ENCODE measurements at places on chromosomes 7 and 10. TPM values are rescaled to one million over a fixed set of nuclear protein-coding genes. Genes with fewer than 3 reads are reported as not detected.

Gene GIMAP5
- 18.8 TPM for total RNA-seq

Gene SFXN3
- total RNA-seq = 113 TPM

Gene CALHM3
- total RNA-seq = not detected

GRCh38 chr10:65968871-65969270 is 957.0 kb upstream of the LRRTM3 start:
- no peak overlapping the region for H3K4me3 ChIP-seq
- no peak overlapping the region for H3K27ac ChIP-seq
- no peaks in the 10 kb centered on the region for H3K36me3 ChIP-seq
- no peaks in the 10 kb centered on the region for H3K4me1 ChIP-seq
- H3K27me3 ChIP-seq = no peaks in the 10 kb centered on the region

DNA sequence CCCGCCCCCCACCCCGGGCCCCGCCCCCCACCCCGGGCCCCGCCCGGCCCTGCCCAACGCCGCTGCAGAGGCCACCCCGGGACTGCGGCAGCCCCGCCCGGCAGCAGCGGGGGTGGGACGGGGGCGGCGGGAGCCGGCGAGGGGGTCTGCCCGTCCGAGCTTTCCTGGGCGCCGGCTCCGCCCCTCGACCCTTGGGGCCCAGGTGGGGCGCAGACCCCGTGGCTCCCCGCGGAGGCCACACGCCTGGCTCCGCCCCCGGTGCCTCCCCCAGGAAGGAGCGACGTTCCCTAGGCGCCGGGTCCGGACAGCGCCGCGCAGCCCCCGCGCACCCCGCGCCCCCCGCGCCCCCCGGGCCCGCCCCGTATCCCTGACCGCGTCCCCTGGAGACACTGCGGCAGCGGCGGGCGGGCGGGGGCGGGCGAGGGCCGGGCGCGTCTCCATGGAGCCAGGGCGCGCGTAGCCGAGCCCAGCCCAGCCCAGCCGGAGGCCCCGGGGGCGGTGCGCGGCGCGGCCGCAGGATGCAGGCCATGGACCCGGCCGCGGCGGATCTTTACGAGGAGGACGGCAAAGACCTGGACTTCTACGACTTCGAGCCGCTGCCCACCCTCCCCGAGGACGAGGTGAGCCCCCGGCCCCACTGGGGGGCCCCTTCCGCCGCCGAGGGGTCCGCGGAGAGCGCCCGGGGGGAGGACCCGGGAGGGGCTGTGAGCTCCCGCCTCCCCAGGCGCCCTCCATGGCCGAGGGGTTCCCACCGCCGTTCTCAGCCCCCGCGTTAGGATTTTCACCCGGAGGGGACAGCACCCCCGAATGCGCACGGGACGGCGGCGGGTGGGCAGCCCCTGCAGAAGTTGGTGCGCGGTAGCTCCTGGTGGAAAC is at the start of gene KNDC1:
Gene KNDC1, plus strand, starts transcription at position 270 of the 876 bp plus-strand sequence. Its CDS starts 249 bp downstream, at position 519.
- H3K4me1 ChIP-seq = no peaks in the 10 kb centered on the region
- no peaks in the 10 kb centered on the region for H3K27me3 ChIP-seq
- H3K36me3 ChIP-seq = no peaks in the 10 kb centered on the region

DNA sequence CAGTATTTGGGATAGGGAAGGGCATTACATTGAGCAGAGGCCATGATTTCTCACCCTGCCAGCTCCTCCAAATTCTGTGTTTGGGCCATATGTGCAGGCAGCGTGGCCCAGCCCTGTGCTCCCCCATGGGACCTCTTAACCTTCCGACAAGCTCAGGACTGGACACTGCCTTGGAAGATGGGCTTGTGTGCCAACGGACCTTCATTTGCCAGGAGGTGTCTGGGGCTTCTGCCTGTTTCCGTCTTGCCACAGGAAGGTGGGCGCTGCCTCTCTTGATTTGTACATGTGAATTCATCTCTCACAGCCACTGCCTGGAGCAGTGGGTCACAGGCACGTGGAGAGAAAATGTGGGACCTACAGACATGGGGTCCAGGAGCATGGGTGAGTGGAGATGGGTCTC is 272.6 kb downstream of the CCSER2 start:
- no peaks in the 10 kb centered on the region for H3K36me3 ChIP-seq
- no peaks in the 10 kb centered on the region for H3K27me3 ChIP-seq
- no peak overlapping the region for H3K27ac ChIP-seq
- H3K4me3 ChIP-seq = no peak overlapping the region
- no peaks in the 10 kb centered on the region for H3K4me1 ChIP-seq

DNA sequence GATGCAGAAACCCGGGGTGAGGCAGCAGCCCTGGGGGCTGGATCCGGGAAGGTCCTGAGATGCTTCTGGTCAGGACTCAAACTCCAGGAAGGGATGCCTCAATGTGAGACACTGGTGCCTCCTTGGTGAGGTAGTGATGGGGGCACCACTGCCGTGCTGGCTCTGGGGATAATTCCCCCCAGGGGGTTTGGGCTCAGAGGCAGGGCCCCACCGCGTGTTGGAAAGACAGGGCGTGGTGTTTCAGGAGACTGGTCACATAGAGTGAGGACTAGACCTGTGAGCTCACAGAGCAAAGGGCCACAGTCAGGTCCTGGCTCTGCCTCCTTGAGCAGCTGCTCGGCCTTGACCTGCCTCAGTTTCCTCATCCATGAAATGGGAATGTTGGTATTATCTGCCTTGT is 361.9 kb downstream of the GLRX3 start:
- H3K36me3 ChIP-seq = no peaks in the 10 kb centered on the region
- H3K4me3 ChIP-seq = no peak overlapping the region
- H3K27me3 ChIP-seq = no peaks in the 10 kb centered on the region

GRCh38 chr7:92602352-92603088 is 12.3 kb upstream of the FAM133B start:
- no peak overlapping the region for H3K4me3 ChIP-seq
- no peaks in the 10 kb centered on the region for H3K4me1 ChIP-seq
- H3K27me3 ChIP-seq = peaks cover 1% of the 10 kb centered on the region
- no peak for DNase-seq
- H3K27ac ChIP-seq = no peak overlapping the region
- H3K36me3 ChIP-seq = peaks cover 1% of the 10 kb centered on the region

- peaks cover 2% of the 10 kb centered on the region for H3K36me3 ChIP-seq
- H3K4me1 ChIP-seq = no peaks in the 10 kb centered on the region
These were observed 591.9 kb upstream of the IGFBP3 start for GRCh38 chr7:46512891-46513413.

DNA sequence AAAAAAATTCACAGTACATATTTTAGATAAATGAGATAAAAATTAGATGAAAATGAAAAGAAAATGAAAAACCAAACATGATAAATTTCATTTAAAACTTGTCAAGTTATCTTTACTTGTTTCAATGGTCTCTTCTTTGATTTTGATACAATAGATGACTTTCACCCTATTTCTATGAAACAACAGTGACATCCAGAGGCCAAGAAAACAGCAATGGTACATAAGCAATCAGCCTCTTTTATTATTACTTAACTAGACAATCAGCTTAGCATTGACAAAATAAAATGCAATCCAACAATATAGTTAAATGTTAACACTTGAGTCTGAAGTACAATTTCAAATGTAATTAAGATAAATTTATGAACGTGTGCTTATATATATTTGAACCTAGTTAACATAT is 74.8 kb upstream of the GPR37 start:
- DNase-seq = no peak
- no peaks in the 10 kb centered on the region for H3K36me3 ChIP-seq
- H3K4me3 ChIP-seq = no peak overlapping the region
- H3K27me3 ChIP-seq = no peaks in the 10 kb centered on the region
- no peaks in the 10 kb centered on the region for H3K4me1 ChIP-seq
- H3K27ac ChIP-seq = no peak overlapping the region

DNA sequence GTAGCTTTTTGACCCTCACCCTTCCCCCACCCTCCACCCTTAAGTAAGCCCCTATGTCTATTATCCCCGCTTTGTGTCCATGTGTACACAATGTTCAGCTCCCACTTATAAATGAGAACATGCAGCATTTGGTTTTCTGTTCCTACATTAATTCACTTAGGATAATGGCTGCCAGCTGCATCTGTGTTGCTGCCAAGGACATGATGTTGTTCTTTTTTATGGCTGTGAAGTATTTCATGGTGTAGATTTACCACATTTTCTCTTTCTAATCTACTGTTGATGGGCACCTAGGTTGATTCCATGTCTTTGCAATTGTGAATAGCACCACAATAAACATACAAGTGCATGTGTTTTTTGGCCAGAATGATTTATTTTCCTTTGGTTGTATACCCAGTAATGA is 232.2 kb downstream of the CACNA2D1 start:
- no peak for DNase-seq
- H3K4me1 ChIP-seq = no peaks in the 10 kb centered on the region
- no peaks in the 10 kb centered on the region for H3K36me3 ChIP-seq
- H3K27me3 ChIP-seq = no peaks in the 10 kb centered on the region
- no peak overlapping the region for H3K4me3 ChIP-seq

DNA sequence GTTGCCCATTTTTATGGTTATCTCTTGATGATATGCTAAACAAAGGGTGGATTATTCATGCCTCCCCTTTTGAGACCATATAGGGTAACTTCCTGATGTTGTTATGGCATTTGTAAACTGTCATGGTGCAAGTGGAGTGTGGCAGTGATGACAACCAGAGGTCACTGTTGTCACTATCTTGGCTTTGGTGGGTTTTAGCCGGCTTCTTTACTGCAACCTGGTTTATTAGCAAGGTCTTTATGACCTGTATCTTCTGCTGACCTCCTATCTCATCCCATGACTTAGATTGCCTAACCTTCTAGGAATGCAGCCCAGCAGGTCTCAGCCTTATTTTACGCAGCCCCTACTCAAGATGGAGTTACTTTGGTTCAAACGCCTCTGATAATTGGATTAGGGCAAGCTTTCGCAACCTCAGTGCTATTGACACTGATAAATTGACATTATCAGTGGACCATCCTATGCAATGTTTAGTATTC is 36.9 kb downstream of the BAG3 start:
- H3K4me1 ChIP-seq = no peaks in the 10 kb centered on the region
- H3K27ac ChIP-seq = no peak overlapping the region
- no peak for DNase-seq
- no peaks in the 10 kb centered on the region for H3K36me3 ChIP-seq
